ENCODE measurements at places on chromosomes 4 and X.

GRCh38 chr4:11603591-11604194 lies 175.0 kb upstream of the HS3ST1 start:
- DNase-seq = no peak

GRCh38 chr4:2940267-2941137 lies 22.7 kb downstream of the NOP14 start:
- DNase-seq = no peak

DNA sequence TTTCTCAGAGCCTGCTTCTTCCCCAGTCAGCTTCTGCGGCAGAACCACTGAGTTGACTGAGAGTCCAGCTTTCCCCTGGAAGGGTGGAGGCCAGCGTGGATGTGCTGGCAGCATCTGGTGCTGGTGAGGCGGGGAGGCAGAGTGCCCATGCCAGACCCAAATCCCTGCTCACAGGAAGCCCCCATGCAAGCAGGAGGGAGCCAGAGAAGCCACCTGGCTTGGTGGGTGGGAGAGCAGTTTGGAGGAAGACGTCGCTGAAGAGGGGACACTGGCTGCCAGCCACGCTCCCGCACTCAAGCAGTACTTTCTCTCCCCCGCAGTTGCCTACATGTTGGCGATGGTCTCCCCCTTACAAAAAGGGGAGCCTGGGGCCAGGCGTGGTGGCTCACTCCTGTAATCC lies 6.0 kb downstream of the PDZD4 start:
- DNase-seq = no peak

- DNase-seq = no peak
Measured at GRCh38 chr4:8181119-8181518, 18.0 kb upstream of the SH3TC1 start.

DNA sequence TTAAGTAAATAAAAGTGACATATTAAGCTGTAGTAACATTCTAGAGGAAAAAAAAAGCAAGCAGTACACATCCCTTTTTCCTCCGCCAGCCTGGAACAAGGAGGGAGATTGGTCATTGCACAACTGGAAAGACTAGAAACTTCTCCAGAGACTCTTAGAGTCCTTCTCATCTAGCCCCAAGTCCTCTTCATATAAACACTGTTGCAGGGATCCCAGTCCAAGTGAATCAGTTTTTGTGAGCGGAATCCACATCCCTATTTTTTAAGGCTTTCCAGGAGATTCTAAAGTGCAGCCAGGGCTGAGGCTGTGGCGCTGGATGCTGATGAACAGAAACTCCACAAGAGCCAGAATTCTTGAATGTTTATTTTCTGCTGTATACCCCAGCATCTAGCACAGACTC lies 23.8 kb downstream of the REELD1 start:
- no peak for DNase-seq

GRCh38 chr4:184437565-184438265 lies 36.6 kb downstream of the IRF2 start:
- no peak for DNase-seq

DNA sequence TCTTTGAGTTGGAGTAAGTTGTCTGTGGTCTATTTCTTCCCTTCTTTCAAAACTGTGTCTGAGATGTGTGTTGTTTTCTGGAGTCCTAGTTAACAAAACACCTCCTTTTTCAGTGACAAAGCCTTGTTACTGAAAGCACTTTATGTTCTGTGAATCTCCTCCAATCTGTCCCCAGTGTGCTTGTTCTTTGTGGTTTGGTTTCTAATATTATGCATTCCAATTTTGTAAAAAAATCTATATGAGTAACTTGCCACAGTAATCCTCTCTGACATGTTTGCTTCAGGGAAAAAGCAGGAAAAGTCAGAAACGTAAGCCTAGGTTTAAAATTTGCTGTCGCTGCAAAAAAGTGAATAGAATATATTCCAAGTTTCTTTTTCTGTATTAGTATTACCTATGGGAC lies 12.4 kb downstream of the PRRG1 start:
- no peak for DNase-seq

DNA sequence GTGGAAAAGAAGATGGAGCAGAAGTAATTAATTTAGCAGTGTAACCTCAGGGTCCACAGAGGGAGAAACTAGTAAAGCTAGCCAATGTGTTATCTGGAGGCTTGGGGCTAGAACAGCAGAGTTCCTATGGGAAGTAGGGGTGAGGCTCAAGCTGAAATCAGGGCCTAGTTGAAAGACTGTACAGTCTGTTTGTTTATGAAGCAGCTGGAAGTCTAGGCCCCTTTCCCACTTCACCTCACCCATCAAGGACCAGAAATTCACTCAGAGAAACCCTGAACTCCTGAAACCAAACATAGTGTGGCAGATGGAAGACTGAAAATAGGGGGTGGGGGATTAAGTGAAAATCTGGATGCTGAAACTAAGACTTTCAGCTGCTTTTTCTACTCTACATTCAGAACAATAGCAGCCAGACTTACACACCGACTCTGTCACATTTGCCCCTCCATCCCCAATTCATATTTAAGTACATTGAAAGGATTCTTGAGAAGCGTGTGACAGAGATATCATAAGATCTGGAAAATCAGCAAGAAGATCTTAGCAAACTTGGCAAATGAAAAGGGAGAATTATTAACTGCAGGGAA lies 32.6 kb upstream of the FAM241A start:
- no peak for DNase-seq

DNA sequence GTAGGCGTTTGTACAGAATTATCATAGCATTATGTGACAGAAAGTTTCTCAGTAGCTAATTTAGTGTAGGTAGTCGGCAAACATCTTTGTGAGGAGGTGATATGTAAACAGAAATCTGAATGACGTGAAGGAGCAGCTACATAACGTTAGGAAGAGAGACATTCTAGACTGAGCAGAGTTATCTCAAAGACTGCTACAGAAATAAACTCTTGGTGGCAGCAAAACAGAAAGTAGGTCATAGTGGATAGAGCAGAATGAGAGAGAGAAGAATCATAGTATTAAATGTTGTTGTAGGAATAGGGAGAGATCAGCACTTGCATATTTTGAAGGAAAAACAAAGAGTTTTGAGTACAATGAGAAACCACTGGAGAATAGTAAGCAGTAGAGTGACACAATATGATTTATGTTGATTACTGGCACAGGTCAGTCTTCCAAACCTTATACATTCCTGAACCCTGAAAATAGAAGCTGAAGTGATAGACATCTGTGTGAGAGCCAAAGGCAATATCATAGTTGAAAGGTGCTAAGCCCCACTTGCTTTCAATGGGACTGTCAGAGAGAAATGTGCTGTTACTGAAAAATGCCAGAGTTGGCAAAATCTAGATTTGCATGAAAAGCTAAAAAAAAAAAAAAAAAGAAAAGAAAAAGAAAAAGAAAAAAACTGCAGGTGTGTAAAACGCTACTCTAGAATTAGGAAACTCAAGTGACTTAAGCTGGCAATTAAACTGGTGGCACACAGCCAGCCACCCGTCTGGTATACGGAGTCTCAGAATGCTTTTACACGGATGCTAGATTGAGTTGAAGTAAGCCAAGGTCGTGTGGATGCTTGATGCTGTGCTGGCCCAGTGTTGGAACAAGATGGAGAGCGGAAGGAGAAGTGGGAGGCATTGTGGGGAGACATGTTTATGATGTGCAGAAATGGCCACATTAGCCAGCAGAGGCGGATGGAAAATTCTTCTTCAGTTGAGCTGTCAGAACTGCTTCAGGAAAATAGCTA lies 750.2 kb upstream of the HS3ST1 start:
- DNase-seq = no peak

DNA sequence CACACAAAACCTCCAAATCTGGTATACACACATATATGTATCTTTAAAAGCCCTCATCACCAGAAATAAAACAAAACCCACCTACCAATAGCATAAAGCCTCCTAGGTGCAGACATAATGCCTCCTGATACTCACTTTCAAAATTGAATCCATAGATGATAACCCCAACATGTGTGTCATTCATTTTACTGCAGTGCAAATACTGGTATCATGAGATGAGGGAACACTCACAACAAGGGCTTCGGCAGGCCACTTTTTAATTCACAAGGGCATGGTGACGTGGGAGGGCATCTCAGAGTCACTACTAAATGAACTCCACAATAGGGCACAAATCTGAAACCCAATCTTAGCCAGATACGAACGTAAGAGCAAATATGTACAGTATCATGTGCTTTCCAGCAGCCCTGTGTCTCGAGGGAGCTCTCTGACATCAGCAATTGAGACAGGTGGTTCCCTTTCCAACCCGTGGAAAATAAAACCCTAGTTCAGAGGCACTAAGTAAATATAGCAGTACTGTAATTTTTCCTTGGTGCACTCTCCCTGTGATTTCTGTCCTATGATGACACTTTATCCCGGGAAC lies 14.1 kb upstream of the PPARGC1A start:
- DNase-seq = no peak

DNA sequence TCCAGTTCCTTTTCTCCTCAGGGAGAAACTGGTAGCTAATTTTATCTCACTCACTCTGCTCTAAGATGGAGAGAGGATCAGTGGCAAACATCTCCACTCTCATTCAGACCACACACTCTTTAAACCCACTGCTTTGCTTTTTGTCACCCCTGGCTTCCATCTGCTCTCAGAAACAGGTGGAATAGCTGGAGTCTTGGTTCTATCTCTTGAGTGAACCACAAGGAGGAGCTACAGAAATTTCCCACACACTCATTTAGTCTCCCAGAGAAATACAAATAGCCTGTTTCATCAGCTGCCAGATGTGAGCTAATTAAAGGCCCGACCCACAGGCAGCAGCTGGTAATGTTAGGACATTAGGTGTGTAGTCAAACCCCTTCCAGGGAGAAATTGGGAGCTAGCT lies 96.6 kb downstream of the STPG2 start:
- no peak for DNase-seq

DNA sequence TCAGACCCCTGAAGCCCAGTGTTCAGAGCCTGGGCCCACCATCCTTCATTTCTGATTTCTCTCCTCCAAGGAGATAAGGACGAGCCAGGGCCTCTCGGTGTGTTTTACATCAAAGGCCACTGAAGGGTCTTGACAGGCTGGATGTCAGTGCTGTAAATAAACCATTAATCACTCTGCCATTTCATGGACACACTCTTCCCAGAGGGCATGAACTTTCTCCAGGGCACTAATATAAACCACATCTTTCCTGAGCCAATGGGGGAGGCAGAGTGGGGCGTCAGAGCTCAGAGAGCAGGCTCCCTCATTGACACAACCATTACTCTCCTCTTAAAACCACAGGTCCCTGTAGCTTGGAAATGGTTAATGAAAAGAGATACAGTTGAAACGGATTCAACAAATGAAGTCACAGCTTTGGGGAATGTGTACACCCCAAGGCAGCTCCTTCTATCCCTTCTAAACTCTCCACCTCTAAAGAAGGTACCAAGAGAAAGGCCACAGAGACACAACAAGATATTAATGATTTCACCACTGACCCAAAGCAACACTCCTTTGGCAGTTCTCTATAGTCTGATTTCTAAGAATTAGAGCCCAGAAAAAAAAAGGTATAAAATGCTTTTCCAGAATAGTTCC lies 200.6 kb downstream of the CHIC2 start:
- DNase-seq = no peak

GRCh38 chrX:64097891-64098290 lies 107.6 kb downstream of the AMER1 start:
- DNase-seq = no peak

Measured in T-cell (primary cell).